Calu3 (cell line): ENCODE measurements at places on chromosomes 12 and 14.

- no peak for DNase-seq
Measured at GRCh38 chr12:53236443-53237111, 4.6 kb upstream of the RARG start.

DNA sequence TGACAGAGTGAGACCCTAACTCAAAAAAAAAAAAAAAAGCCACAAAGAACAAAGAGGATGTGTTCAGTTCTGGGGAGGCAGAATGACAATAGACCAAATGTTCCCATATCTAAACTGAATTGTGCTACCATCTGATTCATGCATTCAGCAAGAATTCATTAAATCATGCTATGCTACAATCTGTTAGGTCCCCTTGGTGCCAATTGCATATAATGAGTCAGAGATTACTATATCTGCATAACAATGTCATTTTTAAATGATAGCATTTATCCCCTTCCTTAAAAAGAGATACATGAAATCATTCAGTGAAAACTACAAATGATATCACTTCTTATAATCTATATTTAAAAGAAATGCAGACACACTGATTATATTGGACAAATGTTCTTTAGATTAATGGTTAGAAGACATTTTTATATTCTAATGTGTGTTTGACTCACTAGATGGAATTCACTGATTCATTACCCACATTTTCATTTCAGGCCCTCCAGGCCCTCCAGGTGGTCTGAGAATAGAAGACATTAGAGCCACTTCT, 207.6 kb upstream of the PDZRN4 start:
- no peak for DNase-seq

DNA sequence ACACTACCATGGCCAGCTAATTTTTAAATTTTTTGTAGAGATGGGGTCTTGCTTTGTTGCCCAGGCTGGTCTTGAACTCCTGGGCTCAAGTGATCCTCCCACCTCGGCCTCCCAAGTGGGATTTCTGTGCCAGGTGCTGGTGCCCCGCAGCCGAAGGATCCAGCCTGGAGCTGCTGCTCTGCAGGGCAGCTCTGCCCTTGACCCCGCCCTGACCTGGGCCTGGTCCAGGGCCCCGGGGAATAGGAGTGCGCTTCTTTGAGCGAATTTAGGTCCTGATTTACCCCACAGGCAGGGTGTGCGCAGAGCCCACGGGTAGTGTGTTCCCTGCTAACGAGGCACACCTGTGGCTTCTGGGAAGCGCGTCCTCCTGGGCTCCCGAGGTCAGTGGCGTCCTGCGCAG, 15.2 kb downstream of the ACADS start:
- DNase-seq = no peak

- no peak for DNase-seq
Measured at GRCh38 chr12:20490213-20490612, 121.9 kb downstream of the PDE3A start.

GRCh38 chr12:50453872-50454271, 50.9 kb upstream of the DIP2B start:
- DNase-seq = no peak

GRCh38 chr14:73567951-73568885, 795 bp upstream of the ACOT2 start:
- DNase-seq = no peak

DNA sequence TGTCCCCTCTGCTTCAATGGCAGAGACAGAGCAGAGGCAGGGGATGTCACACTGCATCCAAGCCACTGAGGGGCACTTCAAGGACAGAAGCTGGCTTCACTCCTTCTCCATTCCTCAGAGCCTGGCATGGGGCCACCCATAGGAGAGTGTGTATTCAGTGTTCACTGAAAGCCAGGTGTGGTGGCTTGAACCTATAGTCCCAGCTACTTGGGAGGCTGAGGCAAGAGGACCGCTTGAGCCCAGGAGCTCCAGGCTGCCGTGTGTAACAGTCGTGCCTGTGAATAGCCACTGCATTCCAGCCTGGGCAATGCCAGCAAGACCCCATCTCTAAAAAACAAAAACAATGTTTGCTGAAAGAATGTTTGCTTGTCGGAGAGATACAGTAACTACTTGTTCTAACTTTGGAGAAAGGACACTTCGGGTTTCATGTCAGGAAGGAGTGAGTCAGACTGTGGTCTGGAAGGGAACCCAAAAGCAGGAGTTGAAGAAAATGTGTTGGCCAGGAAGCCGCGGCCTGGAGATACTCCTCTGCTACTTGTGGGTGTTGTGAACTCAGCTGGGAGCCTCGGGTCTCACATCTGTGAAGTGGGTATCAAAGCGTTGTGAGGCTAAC, 43.4 kb downstream of the ELK3 start:
- DNase-seq = peak; percentile 13

DNA sequence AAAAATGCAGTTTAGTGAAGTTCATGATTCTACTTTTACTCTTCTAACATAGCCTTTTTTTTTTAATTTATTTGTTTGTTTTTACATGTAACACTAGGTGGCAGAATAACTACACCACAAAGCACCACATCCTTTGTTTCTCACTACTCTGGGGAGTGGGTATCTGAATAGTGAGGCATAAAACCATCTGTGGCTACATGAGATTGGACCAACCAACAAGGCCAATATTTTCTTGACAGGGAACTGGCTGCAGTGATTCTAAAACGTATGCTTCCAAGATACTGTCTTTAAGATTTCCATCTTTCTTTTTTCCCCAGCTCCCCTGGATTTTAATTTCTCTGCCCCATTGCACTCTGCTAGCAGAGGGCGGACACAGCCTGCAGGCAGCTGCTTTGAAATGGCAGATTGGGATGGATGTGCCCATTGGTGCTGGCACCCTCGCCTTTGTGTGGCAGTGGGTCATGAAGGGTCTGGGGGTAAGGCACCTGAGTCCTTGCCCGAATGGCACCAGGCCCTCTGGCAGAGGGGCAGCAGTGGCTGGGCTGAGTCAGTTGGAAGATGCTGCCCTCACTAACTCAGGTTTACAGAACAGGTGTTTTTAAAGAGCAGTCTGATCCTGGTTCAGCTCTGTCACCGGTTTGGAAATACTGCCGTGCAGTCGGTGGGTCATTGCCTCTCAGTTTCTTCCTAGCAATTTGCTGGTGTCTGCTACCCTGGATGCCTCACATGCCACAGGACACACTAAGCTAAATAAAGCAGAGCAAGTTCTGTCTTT, 429.1 kb downstream of the RAD51B start:
- peak; percentile 10 for DNase-seq

DNA sequence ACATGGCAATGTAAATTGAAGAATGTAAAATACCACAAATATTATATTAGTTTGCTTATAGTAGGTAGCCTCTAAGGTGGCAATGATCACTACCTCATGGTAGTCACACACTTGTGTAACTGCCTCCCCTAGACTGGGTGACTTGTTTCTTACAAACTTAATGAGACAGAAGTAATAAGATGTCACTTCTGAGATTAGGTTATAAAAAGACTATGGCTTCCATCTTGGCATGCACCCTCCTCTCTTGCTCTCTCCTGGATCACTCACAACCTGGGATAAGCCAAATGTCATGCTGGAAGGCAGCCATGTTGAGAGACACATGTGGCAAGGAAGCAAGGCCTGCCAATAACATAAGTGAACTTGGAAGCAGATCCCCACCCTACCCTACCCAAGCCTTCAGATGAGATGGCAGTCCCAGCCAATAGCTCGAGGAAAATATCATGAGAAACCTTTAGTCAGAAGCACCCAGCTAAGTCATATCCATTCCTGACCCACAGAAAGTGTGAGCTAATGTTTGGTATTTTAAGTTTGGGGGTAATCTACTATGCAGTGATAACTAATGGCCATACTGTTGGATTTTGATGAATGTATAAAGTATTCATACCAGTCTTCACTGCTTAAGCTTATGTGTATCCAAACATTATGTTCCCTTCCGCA, 43.3 kb downstream of the PPP1R12A start:
- no peak for DNase-seq

DNA sequence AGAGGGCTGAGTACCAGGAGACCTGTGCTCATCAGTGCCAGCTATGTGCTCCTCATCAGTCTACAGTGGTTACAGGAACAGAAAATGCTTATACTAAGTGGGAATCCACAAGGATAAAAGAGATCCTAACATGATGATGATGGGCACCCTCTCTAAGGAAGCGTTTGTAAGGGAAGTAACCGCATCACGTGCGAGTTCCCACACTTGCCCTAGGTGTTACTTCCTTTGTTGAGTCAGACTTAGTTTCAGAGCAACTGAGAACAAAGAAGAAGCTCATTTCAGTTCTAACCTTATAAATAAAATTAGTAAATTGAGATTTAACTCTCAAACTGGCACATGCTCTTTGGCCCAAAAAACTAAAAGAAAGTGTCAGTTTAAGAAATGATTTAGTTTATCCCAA, 956.4 kb upstream of the TMEM132C start:
- no peak for DNase-seq

DNA sequence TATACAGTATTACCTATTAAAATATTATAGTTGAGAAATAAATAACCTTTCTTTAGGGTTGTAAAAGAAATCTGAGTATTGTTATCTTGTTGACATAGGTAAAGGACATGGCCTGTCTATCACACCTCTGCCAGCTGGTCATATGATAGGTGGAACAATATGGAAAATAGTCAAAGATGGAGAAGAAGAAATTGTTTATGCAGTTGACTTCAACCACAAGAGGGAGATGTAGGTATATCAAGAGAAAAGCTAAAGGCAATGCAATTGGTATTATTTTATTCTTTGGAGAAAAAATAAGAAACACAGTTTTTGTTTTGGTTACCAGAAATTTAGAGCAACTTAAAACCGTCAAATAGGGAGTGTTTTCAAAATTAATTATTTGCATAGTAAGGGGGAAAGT, 13.5 kb downstream of the CPSF2 start:
- DNase-seq = no peak

DNA sequence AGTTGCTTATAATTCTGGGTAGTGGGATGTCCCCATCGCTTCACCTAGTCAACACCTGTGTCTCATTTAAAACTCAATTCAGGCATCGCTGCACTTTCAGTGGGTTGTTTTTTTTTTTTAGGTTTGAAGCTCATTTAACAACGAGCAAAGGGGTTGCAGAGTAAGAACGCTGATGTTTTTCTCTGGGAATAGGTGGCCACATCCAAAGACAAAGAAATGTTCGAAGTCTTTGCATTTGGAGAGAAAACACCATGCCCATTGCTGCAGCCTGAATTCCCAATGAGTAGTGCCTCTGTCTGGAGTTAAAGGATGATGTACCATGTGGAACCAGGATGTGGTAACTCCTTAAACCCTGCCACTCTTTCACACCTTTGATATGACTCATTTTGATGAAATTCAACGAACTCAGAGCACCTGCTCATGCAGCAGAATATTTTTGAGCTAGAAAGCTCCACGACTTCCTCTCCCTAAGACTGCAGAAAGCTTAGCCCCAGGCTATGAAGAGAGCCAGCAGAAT, 35.1 kb upstream of the BATF start:
- peak; percentile 17 for DNase-seq
